ENCODE measurements at places on chromosomes 11 and 22.

DNA sequence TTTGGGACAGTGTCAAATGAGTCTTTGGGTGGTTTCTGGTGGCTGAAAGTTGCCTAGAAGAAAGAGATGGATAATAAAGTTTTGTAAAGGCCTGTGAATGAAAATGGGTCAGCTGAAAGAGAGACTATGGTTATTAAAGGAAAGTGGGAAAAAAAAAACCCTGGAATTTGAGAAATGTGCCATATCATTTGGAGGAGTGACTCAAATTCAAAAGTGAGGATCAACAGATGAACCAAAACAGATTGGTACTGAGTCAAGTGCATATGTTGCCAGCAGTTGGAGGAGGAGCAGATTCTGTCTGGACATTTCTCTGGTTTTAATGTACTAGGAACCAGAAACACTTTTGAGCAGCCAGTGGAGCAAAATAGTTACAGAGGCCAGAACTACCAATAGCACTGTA, 339.8 kb downstream of the KCNA4 start:
- no peak for DNase-seq

GRCh38 chr22:33018232-33018864, 39.8 kb downstream of the SYN3 start:
- peak; percentile 22 for DNase-seq

- DNase-seq = no peak
Measured at GRCh38 chr11:9170450-9170849, 79.1 kb upstream of the SCUBE2 start.

DNA sequence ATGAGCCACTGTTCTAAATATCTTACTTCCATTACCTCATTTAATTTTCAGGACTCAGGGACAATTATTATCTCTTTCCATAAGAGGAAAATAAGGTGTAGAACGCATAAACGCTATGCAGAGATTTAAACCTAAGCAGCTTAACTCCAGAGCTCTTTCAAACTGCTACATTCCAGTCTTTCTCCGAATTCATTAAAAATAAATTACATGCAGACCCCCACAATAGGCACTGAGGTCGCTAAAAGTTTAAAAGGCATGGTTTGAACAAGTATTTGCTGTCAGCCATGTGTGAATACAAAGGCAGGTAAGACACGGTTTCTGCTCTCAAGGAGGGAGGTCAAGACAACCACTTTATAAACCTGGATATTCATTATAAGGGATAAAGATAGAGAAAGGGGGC, 983 bp downstream of the NARS2 start:
- no peak for DNase-seq

GRCh38 chr11:4466131-4466870, 16.1 kb upstream of the OR52K1 start:
- no peak for DNase-seq

Measured in activated CD4-positive, alpha-beta T cell treated with anti-CD3 and anti-CD28 coated beads for 4 hours (primary cell).